ENCODE measurements at places on chromosomes 13 and 19.

DNA sequence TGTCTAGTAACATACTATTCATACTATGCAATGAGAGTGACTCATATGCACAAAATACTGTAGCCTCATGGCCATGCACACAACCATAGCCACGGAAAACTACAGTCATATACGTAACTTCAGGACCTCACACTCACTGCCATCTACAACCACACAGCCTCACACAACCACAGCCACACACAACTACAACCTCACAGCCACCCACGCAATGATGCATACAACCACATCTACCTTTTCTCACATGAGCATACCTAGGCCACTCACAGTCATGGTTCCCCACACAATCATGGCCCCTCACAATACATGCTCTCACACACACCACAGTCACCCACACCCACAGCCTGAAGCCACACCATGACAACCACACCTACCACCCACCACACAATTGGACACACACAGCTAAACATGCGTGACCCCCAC lies 8.7 kb upstream of the TNFSF14 start:
- DNase-seq: no peak

DNA sequence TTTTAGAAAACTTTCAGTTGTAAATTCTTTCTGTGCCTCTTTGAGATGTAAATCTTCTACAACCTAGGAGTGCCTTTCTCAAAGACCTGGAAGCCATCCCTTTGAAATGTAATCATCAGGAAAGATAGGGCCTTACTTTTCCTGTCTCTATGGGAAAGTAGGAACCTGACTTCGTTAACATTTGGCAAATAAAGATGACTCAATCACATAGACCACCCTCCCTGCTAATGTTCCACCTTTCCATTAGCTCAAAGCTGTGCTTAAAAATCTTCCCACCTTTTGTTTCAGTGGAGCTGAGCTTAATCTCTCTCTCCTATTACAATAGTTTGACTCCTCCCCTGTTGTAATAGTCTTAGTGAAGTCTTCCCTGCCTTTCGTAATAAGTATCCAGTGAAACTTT lies 247.7 kb downstream of the OLFM4 start:
- no peak for DNase-seq

GRCh38 chr13:59094181-59094580 lies 1069.5 kb downstream of the DIAPH3 start:
- DNase-seq: no peak

DNA sequence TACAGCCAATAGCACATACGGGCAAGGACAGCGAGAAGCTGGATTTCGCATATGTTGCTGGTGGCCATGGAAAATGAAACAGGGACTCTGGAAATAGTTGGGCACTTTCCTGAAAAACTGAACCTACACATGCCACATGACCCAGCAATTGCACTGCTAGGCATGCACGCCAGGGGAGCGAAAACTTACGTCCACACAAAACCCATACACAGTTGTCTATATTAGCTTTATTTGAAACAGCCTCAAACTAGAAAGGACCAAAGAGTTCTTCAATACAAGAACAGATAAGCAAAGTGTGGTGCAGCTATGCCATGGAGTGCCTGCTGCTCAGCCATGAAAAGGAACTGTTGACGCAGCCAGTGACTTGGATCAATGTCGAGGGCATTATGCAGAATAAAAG lies 7.3 kb upstream of the SPACA7 start:
- no peak for DNase-seq

GRCh38 chr13:48994706-48995105 lies 19.0 kb downstream of the FNDC3A start:
- DNase-seq: no peak

DNA sequence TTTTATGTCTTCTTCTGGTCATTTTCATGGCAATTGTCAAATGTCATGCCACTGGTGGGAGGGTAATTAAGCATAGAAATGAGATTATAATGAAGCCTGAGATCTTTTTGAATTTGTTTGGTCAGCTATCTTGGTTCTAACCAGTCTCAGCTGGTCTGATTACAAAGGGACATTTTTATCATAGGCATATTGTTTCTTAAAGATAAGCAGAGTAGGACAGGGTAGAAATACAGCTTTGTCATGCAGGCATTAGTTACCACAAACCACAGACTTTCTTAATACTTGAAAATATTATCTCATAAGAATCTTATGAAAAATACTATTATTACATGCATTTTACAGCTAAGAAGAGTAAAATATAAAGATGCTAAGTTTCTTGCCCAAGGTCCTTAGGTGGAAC lies 1761.5 kb downstream of the PCDH9 start:
- no peak for DNase-seq

GRCh38 chr19:39193803-39194202 lies 3.0 kb upstream of the NCCRP1 start:
- DNase-seq: no peak

- no peak for DNase-seq
Observed at GRCh38 chr19:44212866-44213346, 574 bp downstream of the ZNF227 start.

GRCh38 chr19:42185277-42185676 lies 32.2 kb downstream of the DEDD2 start:
- DNase-seq: no peak

GRCh38 chr13:106405731-106406130 lies 129.7 kb downstream of the EFNB2 start:
- DNase-seq: no peak

DNA sequence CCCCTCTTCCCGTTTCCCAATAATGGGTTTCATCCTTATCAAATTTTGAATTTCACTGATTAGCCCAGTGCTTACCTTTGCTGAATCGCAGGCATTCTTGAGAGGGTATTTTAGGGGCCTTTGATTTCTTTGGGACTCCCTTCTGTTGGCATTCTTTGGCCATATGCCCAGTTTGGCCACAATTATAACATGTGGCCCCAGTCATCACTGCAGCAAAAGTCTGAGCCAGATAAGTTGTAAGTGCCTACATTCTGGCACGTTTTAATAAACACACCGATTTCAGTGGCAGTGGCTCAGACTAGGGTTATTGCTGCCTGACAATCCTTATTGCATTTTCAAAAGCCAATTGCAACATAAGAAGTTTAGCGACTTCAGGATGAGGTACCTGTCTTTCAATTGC lies 41.4 kb downstream of the ZNF726 start:
- no peak for DNase-seq

DNA sequence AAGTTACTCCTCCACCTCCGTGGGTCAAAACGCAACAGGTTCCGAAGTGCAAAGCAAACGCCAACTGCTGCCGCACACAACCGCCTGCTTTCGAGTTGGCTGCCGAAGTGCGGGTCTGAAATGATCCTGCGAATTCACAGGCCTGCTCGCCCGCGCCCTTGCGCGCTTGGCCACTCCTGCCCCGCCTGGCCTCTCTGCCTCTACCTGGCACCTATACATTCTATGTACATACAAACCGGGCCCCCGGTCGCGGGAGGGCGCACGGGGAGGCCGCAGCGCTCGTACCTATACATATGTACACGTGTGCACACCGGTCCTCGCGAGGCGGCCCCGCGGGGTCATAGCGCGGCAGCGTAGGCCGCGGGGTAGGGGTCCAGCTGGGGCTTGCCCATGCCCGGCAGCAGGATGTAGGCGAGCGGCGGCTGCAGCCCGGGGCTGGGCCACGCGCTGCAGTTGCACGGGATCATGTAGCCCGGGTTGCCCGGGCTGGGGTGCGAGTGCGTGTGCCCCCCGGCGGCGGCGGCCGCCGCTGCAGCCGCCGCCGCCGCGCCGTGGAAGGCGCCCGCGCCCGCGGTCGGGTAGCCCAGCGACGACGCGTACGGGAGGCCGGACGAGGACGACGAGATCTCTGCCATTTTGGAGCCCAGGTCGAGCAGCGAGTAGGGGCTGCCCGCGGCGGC lies 1.3 kb downstream of the SOX21 start:
- no peak for DNase-seq

GRCh38 chr13:86445672-86446071 lies 646.5 kb upstream of the SLITRK6 start:
- DNase-seq: no peak

DNA sequence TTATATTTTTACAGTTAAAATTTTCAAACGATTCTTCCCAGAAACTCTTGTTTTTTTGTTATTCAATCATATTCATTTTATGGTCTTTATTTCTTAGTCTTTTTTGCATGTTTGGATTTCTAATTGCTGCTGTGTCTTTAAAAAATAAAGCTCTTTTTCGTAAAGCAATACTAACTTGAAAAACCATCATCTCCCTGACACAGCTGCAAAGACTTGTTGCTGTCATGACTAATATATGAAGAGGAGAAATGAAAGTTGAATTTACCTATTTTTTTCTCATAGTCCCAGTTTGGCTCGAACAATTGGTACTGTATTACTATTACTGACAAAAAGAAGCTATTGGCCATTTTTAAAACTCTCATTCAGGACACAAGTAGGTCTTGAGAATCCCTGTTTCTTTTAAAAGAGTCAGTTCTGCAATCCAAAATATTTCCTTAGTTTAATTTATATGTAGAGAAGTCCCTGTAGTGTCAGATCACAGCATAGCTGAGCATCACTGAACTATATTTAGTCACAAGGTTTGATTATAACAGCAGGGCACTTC lies 12.1 kb upstream of the SPART start:
- no peak for DNase-seq

DNA sequence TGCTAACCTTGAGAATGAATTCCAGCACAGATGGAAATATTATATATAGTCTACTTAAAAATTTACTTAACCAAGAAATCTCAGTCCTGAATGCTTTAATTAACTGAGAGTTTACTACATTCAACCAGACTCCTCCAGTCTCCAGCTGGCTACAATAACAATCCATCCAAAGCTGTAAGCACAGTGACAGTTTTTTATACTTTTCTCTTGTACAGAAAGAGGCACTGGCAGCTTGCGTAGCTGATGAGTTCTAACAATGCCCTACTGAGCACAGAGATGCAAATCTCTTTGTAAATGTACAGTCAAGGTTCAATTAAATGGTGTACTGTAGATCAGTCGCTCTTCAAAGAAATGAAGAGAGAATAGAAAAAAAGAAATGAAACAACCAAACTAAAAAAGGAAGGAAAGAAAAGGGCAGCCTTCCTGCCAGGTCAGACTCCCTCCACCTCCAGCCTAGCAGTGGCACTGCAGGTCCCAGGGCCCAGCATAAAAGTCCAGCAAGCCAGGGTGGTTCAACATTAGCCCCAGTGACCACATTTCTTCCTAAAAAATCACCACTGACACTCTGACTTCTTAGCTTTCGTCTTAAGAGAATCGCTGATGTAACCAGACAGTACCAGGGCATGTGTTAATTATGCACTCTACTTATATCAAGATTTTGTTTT lies 88.4 kb downstream of the SACS start:
- no peak for DNase-seq

DNA sequence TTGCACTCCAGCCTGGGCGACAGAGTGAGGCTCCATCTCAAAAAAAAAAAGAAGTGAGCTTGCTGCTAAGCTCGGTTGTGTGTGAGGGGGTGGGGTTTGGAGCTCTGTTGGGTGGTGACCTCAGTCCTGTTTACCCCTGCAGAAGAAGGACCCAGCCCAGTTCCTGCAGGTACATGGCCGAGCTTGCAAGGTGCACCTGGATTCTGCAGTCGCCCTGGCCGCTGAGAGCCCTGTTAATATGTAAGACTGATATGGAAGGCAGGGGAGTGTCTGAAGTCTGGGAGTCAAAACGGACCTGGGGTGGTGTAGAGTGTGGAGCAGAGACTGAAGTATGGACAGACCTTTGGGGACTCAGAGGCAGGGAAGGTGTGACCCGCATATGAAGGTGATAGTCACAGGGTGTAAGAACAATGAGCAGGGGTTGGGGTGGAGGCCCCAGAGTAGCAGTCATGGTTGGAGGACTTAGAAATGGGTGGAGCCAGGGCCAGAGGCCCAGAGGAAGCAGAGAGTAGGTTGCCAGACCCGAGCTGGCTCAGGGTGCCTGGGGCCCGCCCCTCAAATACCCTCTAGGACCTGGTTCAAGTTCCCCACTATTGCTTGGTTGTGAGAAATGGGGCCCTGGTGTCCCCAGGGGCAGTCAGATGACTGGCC lies 13.2 kb downstream of the CLASRP start:
- no peak for DNase-seq

DNA sequence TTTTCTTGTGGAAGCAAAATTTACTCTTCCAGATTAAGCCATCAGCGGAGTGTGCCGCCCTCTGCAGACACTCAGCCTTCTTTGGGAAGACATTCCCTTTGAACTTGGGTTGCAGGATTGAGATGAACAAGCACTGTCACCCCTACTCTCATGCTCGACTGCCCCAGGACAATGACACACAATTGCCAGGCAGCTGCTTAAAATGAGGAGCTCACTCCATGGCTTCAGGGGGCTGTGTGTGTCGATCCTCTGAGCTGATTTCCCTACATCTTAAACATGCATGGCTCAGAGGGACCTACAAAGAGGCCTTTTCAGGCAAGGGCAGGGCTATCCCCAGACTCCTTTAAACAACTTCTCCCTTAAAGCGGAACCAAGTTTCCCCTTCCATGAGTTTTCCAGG lies 107.5 kb upstream of the MBNL2 start:
- DNase-seq: no peak

- no peak for DNase-seq
Observed at GRCh38 chr19:48603001-48603400, 3.5 kb upstream of the SPACA4 start.

All from lower lobe of right lung (tissue), 2 donors.